Stimulated activated CD8-positive, alpha-beta memory T cell treated with anti-CD3 and anti-CD28 coated beads, Interleukin-15, amount 100 ng/mL, for 1 hour (primary cell): ENCODE measurements at places on chromosomes 12 and 14.

- no peak for DNase-seq
Observed at GRCh38 chr12:31224768-31225448, 101.0 kb downstream of the SINHCAF start.

- DNase-seq, result no peak
Observed at GRCh38 chr12:3634348-3634747, 118.6 kb downstream of the CRACR2A start.

GRCh38 chr12:38544330-38545066 lies 227.9 kb downstream of the ALG10B start:
- no peak for DNase-seq

DNA sequence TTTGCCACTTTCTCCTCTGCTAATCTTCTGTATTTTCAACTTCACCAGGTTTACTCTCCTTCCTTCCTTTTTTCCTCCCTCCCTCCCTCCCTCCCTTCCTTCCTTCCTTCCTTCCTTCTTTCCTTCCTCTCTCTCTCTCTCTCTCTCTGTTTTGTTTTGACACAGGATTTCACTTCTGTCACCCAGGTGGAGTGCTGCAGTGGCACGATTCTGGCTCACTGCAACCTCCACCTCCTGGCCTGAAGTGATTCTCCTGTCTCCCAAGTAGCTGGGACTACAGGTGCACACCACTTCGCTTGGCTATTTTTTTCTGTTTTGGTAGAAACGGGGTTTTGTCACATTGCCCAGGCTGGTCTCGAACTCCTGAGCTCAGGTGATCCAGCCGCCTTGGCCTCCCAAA lies 181.2 kb upstream of the BTG1 start:
- no peak for DNase-seq

DNA sequence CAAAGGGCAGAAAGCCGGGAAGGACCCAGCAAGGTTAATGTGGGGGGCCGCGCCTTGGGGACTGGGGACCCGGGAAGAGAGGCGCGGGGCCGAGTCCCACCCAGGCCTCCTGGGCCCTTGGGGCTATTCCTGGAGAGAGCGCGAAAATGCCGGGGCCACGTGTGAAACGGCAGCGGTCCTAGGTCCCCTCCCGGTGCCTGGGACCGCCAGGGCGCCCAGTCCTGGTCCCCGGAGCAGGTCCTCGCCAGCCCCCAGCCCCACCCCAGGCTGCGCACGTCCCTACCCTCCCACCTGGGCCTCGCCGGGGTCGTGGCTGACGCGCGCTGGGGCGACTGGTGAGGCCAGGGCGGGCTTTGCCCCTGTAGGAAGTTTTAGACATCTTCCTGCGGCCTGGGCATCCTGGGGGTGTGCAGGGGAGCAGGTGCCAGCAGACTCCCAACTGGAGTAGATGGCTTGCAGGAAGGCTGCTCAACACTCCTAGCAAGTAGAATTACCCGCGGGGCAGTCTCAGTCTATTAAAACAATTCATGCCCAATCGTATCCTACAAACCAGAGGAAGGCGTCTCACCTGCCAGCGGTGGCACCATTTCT lies 708 bp downstream of the FAR2 start:
- DNase-seq, result no peak

DNA sequence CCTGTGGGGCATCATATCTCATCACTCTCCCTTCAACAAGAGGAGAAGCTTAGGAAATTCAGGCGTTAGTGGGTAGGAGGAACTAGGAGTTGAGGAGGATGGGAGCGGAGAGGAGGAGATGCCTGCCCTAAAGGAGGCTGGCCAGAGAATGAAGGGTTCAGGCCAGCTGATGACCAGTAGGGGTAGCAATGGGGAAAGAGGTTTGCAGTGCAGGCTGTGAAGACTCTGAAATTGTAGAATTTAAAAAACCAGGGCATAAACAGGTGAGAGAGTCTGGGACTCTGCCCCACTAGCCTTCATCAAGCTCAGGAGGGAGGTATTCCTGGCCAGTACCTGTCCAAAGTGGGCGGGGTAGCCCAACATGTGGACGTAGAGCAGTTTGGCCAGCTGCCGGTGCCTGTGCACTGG lies 809 bp downstream of the AP1G2 start:
- DNase-seq, result no peak

GRCh38 chr12:121893961-121894460 lies 5.4 kb downstream of the PSMD9 start:
- DNase-seq, result no peak

DNA sequence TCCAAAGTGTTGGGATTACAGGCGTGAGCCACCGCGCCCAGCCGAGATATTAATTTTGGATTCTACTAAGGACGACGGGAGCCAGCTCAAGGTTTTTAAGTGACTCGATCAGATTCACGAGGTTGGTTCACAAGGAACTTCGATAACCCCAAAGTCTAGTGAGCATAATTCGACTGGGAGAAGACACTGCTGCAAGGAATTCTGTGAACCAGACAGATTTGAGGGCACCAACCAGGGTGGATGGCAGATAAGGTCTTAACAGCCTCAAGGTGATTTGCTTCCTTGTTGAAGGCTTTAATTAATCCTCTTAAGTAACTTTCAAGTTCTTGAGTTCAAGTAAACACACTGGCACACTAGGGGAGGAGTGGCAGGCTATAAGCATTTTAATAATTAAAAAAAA lies 1.1 kb upstream of the KLHDC2 start:
- DNase-seq, result no peak

GRCh38 chr12:118689793-118690192 lies 291.5 kb upstream of the SRRM4 start:
- no peak for DNase-seq

- DNase-seq, result no peak
Observed at GRCh38 chr12:52139579-52140062, 52.2 kb downstream of the KRT80 start.

GRCh38 chr12:86172913-86173443 lies 83.2 kb downstream of the MGAT4C start:
- no peak for DNase-seq

DNA sequence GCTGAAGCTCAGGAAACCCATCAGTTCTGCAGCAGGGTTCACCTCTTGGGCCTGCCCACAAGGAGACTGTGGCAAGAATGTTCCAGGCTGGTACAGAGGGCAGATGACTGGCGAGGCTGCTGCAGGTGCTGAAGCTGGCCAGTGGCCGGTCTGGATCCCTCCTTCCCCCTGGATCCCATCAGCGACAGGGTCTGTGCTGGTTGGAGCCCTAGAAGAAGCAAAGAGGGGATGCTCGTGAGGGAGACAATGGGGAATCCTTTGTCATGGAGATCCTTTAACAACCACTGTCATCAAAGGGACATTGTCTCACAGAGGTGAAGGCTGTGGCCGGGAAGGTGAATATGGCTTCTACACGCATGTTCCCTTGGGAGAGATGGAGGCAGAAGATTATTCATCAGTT lies 211.4 kb upstream of the TMEM132C start:
- DNase-seq, result no peak

DNA sequence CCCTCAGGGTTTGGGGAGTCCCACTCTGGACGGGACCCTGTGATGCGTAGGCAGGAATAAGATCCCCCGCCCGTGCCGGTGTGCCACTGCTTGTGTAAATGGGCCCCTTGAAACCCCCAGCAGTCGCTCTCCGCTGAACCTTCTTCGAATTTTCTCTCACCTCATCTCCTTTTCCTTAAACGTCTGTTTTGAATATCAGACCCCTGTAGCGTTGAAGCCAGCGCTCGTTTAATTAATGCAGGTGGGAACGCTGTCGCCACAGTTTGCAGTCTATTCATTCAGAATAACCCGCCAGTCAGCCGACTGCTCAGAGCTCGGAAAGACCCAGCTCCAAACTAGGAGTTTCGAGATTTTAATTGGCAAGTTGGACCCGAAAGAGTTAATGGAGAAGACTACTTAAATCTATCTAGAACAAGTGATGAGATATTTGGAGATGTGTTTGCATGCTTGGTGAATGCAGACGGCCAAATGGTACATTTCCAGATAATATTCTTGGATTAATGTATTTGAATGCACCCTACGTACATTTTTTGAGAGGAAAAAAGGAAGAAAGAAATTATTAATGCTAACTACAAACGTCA lies 739 bp upstream of the PPP2R5E start:
- no peak for DNase-seq

- DNase-seq, result no peak
Observed at GRCh38 chr12:116962197-116962596, 51.4 kb downstream of the FBXW8 start.

- DNase-seq, result no peak
Observed at GRCh38 chr12:34204830-34205285, 182.6 kb downstream of the ALG10 start.

GRCh38 chr12:119804011-119804641 lies 73.0 kb downstream of the CIT start:
- no peak for DNase-seq

DNA sequence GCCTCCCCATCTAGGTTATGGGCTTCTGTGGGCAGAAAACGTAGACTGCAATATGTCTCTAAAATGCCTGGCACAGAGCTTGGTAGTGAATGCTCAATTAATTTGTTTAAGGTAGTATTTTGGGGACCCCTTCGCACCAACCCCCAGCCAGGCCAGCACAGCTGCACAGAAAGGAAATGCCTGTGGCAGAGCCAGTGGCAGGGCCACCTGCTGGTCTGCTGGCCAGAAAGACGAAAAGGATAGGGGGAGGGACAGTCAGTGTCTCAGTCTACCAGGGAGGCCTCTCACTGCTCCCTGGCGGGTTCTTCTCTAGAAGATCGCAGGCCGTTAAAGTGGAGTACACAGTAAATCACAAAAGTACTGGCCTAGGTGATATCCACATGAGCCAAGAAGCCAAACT lies 3.5 kb downstream of the RAB15 start:
- no peak for DNase-seq

DNA sequence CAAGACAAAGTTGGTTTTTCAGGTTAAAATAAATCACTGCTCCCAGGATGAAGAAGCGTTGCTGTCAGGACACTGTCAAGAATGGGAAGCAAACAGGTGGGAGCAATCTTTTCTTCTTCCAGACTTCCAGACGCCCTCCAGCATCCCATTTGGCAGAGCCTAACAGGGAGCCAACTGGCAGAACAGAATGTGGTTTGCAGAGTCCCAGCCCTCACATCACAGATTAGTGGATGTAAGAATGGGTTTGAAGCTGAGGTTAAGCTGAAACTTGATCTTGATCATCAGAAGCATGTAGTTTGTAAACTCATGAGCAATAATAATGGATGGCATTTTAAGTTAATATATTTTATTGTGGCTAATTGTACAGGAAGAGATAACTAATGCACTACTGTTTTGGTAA lies 636.4 kb downstream of the SLC6A15 start:
- no peak for DNase-seq

GRCh38 chr12:91335699-91336098 lies 153.1 kb upstream of the DCN start:
- no peak for DNase-seq
